ENCODE measurements at places on chromosomes 16 and 17.

DNA sequence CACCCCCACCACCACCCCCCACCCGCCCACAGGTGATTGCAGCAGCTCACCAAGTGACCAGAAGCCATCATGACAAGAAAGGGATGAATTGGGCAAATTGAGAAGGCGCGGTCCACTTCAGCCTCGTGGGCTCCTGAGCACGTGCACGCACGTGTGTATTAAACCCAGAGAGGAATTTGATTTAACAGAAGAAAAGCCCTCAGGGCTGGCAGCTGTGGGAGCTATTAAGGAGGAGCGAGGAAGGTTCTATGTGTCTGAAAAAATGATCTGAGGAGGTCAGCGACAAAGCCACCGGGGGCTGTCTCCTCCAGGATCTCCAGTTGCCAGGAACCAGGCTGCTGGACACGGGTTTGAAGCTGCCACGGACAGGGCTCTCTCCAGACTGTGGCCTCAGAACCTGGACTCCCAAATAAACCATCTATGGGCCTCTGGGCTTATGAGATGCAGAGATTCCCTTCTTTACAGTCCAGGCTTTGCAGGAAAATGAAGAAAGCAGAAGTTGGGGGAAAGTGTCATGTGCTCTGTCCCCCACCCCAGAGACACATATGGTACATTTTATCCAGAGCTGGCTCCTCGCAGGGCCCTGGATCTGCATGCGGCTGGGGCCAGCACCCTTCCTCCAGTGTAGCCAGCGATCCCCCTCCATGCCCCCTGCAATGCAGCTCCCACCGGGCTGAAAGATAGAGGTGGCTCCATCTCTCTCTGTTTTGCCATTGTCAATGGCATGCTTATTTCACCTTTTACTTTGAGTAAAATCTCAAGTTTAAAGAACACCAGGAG is 219.7 kb upstream of the RPL38 start:
- DNase-seq: peak; percentile 42

GRCh38 chr17:20611309-20611708 is 31.8 kb downstream of the CDRT15L2 start:
- DNase-seq: no peak

GRCh38 chr17:50033316-50033715 is 22.6 kb upstream of the ITGA3 start:
- no peak for DNase-seq

GRCh38 chr17:41835800-41836549 is at the start of gene NT5C3B:
Gene NT5C3B, minus strand, starts transcription at chr17:41836232. Its CDS starts 39 bp downstream, at chr17:41836193.
- DNase-seq: peak; percentile 54

DNA sequence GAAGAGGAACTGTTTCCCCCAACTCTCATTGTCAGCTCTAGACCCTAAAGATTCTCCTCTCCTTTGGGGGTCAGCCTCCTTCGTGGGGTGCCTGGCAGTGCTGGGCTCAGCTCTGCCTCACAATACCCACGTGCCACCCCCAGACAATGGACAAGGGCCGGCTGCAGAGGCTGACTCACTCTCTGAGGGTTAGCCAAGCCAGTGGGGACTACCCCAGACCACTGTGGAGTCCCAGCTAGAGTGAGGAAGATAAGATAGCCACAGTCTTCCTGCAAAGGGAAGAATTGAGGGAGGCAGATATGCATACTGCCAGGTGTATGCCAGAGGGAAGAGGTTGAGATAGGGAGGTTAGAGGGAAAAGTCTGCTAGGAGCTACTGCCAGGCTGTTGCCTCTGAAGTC is 13.5 kb upstream of the MTMR4 start:
- no peak for DNase-seq

GRCh38 chr16:31081428-31082351 is 7.1 kb downstream of the PRSS53 start:
- no peak for DNase-seq

- DNase-seq: peak; percentile 55
Observed at GRCh38 chr17:17774009-17774881, 62.5 kb downstream of the SREBF1 start.

DNA sequence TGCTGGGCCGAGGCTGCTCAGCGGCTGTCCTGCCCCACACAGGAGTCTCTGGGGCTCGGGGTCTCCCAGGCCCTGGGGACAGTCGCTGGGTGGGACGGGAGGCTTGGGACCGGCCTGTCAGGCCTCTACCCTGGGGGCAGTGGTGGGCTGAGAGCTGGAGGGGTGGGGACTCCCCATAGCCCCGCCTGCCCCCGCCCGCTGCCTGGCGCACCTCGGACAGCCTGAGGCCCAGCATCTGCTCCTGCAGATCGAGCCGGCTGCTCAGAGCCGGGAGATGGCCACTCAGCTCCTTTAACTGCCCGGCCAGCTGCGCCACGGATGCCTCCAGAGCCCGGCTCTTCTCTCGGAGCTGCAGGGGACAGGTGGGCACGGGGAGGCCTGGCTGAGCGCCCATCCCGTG is 6.7 kb downstream of the PERCC1 start:
- DNase-seq: no peak

- no peak for DNase-seq
Observed at GRCh38 chr16:50096791-50097190, 31.0 kb downstream of the HEATR3 start.

DNA sequence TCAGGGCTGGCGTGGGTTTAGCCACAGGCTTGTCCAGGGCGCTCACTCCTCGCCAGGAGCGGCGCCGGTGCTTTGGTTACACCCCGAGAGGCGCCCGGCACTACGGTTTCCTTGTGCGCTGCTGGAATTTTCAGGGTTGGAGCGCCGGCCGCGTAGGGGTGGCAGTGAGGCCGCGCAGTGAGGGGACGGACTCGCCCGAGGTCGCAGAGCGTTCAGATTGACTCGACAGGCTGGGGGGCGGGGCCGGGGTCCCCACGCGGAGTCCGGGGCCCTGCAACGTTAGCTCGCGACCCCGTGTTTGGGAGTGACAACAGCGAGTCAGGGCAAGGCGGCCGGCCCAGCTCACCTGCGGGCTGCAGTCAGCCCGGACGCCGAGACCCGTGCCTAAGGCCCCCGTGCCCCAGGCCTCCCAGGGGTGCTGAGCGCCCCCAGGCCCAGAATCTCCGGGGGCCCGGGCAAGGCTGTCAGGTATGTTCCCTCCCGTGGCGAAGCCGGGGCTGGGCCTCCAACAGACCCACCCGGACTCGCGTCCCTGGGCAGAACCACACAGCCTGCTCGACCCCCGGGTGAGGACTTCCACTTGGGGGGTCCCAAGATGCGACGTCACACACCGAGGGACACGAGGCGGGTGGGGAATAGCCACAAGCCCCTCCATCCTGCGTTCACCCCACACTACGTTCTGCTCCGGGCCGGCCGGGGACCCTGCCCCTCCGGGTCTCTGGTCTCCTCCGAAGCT is 1.3 kb upstream of the ACTG1 start:
- no peak for DNase-seq

DNA sequence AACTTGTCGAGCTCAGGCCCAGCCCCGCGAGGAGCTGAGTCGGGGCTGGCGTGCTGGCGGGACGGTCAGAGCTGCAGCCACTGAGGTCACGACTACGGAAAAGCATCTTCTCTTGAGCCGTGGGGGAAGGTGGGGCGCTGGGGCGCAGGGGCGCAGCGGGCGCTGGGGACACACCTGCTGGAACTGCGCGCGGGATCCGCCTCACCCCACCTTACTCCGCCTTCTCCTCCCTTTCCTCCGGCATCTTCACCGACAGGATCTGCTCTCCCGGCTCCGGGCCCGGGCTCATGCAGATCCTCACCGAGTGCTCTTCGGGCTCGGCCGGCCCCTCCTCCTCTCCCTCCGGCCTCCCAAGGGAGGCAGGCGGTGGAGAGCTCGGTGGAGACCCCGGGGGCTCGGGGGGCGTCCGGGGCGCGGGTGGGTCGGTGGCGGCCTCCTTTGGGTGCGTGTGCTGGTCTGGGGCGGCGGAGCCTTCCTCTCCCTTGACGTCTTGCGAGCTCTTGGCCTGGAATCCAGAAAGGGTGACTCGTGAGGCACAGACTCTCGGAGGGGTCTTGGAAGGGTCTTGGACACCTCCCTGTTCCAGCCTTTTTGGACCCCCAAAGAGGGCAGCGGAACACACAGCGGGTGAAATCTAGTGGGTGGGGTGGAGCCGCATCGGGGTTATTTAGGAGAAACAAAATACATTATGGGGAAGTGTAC is 81.8 kb upstream of the KIFC3 start:
- DNase-seq: no peak

- DNase-seq: no peak
Observed at GRCh38 chr17:62749926-62750325, 58.2 kb downstream of the MARCHF10 start.

GRCh38 chr16:87780385-87780989 is 14.7 kb upstream of the KLHDC4 start:
- peak; percentile 92 for DNase-seq

GRCh38 chr16:17173281-17173680 is 297.5 kb downstream of the XYLT1 start:
- DNase-seq: peak; percentile 89

- peak; percentile 68 for DNase-seq
Observed at GRCh38 chr17:35795007-35795870, at the start of gene MMP28. Gene MMP28, minus strand, starts transcription at chr17:35795641. Its CDS starts 264 bp downstream, at chr17:35795377.
